ENCODE measurements at places on chromosomes 7 and 10.

GRCh38 chr10:48495282-48496045 is 109.4 kb downstream of the ARHGAP22 start:
- DNase-seq = no peak

GRCh38 chr7:17554341-17555015 is 256.0 kb downstream of the AHR start:
- DNase-seq = no peak

- DNase-seq = no peak
Observed at GRCh38 chr10:128474571-128474970, 348.3 kb upstream of the MKI67 start.

GRCh38 chr7:39592586-39592985 is 26.4 kb downstream of the YAE1 start:
- no peak for DNase-seq

Data from activated CD4-positive, CD25-positive, alpha-beta regulatory T cell treated with anti-CD3 and anti-CD28 coated beads, Interleukin-2, amount 50 U/mL, for 72 hours (primary cell).